Inflammatory macrophage (primary cell): ENCODE measurements at places on chromosomes 3 and 15.

- peak; percentile 72 for DNase-seq
Observed at GRCh38 chr15:40287505-40287904, 4.6 kb upstream of the ANKRD63 start.

DNA sequence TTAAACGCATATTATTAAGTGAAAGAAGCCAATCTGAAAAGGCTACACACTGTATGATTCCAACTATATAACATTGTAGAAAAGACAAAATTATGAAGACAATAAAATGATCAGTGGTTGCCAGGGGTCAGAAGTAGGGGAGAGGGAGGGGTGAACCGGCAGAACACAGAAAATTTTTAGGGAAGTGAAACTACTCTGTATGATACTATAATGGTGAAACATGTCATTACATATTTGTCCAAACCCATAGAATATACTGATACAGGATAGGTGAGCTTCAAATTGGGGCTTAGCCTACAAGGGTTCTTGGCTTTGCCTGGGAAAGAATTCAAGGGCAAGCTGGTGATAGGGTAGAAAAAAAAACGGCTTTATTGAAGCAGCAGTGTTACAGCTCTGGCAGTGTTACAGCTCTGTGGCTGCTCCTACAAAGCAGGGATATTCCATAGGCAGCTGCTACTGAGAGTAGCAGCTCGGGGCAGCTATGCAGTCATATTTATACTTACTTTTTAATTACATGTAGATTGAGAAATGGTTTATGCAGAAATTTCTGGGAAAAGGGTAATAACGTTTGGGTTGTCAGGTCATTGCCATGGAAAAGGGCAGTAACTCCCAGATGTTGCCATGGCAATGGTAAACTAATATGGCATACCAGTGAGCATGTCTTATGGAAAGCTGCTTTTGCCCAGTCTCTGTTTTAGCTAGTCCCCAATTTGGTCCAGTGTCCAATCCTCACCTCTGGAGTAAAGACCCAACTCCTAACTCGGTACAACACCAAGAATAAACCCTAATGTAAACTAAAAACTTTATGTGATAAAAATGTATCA is 125.1 kb upstream of the SLC25A36 start:
- no peak for DNase-seq

- no peak for DNase-seq
Observed at GRCh38 chr3:184683900-184684560, 27.8 kb downstream of the MAGEF1 start.

- no peak for DNase-seq
Observed at GRCh38 chr3:17573396-17573795, 169.0 kb downstream of the TBC1D5 start.
